ENCODE measurements at places on chromosomes 5 and 9. TPM values are rescaled to one million over a fixed set of nuclear protein-coding genes. Genes with fewer than 3 reads are reported as not detected.

DNA sequence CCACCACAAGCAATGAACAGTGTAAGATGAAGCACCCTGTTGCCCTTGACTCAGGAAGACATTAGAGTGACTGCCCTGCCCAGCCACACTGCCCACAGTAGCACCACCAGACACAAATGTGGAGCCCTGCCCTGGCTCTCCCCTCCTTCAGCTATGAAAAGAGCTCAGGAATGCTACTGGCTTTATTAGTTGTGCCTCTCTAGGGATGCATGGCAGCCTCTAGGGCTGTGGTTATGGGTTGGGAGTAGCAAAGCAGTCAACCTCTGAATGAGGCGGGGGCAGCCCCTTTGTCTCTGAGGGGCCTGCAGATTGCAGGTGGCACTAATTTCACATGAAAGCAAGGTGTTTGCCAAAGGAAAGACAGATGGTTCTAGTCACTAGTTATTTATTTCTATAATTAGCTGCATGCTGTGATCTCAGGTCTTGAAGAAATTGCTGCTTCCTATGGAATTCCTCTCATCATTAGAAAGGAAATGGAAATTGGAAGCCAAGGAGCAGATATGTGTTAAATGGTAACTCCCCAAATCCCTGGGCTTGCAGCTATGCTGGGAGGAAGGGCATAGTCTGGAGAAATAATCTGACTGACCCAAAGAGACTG, 259.4 kb downstream of the TLR4 start:
- no peak for DNase-seq

DNA sequence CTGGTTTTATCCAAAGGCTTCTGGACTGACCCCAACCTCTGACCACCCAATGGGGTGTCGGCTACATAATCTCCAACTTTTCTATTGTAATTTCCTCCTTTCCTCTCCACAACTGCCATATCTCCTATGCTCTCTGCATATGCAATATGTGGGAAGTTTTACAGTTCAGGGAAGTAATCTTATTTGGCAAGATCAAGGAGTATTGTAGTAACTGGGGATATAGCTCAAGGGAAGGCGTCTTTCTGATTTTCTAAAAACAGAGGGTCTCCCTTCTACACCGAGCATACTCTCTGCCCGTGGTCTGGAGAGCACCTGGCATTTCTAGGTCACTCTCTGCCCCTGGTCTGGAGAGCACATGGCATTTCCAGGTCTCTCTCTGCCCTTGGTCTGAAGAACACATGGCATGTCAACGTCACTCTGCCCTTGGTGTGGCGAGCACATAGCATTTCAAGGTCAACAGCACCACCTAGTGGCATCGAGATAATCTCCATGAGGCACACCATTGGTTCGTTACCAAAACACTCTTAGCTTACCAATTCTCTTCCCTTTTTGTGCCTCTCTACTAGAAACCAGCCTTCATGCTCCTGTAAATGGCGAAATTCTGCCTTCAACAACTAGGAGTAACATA, 616.4 kb upstream of the NUDT12 start:
- DNase-seq = no peak

ZNF483 gene
- 5.8 TPM for total RNA-seq

DNA sequence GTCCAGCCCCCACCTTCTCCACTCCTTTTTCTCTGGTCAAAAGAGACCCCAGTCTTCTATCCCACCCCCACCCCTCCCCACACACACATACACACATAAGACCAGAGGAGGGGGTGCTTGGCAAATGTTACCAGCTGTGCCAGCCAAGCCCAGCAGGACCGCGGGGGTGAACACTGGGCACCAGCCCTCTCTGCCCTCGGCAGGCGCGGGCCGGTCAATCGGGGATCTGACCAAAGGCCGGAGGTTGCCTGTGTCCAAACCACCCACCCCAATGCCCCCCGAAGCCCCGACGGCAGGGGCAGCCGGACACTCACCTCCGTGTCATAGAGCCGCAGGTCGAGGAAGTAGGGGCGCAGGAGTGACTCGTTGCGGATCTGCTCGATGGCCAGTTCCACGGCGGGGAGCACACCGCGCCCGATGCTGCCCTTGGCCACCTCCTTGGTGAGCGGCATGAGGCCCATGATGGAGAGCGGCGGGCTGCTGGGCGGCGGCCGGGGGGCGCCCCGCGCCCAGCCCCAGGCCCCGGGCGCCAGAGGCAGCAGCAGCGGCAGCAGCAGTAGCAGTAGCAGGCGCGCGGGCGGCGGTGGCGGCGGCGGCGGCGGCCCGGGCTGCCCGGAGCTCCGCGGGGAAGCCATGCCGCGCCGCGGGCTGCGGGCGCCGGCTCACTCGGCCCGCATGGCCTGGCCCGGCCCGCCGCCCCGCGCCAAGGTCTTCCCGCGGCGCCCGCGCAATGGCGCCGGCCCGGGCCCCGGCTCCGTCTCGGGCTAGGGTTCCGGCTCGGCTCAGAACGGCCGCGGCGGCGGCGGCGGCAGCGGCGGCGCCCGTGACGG, 417 bp downstream of the GABBR2 start:
- no peak for DNase-seq

DNA sequence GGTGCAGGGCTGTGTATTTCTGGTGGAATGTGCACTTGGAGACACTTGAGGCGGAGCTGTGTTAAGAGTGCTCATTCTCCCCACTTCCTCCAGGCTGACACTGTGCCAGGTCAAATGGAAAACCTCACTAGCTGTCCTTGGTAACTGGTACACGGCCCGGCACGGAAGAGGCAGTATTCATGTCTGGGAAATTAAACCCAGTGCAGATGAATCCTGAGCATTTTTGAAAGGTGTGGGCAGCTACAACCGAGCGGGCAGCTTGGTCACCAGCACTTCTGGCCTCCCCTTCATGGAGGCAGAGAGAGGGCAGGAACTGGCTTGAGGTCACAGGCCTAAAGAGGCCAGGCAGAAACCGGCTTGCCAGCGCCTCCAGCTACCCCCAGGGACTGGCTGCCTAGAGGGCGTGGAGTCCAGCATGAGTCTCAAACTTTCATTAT, 1.6 kb downstream of the CLPTM1L start:
- no peak for DNase-seq

PCDHGA8 gene
- 1.3 TPM for total RNA-seq

PHF24 gene
- not detected for total RNA-seq

DNA sequence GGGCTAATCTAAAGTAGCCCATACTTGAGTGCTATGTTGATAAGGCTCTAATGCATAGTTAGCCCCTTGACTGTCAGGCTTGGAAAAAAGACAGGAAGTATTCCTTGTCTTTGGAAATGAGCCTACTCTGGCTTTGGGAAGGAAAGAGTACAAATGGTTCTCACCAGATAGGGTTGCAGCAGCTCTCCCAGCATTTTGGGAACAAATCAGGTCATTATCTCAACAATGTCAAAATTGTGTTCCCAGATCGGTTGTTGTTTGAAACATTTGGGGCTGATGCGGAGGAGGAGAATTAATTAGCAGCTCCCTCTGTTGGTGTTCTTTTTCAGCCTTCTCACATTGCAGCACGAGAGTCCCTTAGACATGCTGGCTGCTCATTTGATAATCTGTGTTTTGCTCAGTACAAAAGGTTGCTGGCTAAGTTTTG, 294.7 kb upstream of the DMRT1 start:
- DNase-seq = no peak

NOL8 gene
- 25.8 TPM for total RNA-seq

GRCh38 chr9:124284940-124285441, 27.2 kb downstream of the NEK6 start:
- no peak for DNase-seq

DNA sequence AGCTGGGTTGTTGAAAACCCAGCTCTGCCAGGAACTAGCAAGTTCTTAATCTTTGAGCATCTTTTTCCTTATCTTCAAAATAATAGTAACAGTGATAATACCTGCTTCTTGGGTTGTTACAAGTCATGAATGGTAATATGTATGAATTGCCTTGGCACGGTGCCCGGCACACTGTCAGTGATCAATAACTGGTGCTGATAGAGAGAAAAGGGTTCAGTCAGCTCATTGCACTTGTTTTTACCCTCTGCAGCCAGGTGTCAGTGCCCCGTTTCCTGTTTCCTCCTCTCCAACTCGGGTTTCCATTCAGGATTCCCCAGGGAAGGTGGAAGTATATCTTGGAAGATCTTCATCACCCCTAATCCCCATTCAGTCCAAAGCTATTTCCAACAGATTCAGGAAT, 15.8 kb upstream of the NIPAL4 start:
- no peak for DNase-seq

ANKRD31 gene
- total RNA-seq = not detected

GRCh38 chr5:6087576-6087975, 290.8 kb downstream of the MED10 start:
- no peak for DNase-seq

IL4 gene
- not detected for total RNA-seq

GRCh38 chr5:105503950-105504349, 1941.4 kb upstream of the NUDT12 start:
- DNase-seq = no peak

DNA sequence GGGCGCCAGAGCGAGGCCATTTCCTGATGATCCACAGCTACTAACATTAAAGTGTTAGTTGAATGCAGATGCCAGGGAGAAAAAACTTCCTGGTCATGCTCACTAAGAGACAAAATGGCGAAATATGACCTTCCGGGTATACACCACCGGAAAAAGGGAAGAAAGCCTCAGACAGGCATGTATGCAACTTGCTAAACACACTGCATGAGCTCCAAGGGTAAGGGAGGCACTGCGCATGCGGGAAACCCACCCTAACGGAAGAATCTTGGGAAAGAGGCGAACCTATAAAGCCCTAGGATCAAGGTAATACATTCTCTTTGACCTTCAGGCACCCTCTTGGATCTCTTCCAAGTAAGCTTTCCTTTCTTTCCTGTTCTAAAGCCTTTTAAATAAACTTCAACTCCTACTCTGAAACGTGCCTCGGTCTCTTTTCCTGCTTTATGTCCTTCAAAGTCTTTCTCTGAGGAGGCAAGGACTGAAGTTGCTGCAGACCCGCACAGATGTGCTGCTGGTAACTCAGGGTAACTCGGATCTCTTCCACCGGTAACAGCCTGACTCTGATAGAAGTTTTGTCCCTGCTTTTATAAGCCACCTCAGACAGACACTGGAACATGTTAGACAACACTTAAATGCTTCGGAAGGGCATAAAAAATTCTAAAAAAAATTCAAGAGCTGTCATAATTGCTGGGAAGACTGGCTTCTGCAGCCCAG, 64.9 kb downstream of the DTWD2 start:
- no peak for DNase-seq

GRCh38 chr5:65951330-65951729, 25.0 kb downstream of the ERBIN start:
- no peak for DNase-seq

DNA sequence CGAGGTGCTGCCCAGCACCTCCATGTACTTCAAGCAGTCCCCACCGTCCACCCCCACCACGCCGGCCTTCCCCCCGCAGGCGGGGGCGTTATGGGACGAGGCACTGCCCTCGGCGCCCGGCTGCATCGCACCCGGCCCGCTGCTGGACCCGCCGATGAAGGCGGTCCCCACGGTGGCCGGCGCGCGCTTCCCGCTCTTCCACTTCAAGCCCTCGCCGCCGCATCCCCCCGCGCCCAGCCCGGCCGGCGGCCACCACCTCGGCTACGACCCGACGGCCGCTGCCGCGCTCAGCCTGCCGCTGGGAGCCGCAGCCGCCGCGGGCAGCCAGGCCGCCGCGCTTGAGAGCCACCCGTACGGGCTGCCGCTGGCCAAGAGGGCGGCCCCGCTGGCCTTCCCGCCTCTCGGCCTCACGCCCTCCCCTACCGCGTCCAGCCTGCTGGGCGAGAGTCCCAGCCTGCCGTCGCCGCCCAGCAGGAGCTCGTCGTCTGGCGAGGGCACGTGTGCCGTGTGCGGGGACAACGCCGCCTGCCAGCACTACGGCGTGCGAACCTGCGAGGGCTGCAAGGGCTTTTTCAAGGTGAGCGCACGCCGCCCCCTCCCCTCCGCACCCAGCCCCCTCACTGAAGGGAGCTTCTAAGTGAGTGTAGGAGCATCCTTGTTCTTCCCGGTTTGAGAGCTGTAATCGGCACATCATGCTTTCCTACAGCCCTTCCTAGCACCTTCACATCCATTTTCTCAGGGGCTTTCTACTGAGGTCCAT, 6.9 kb downstream of the NR4A3 start:
- DNase-seq = no peak

KIF20A gene
- 2.3 TPM for total RNA-seq

DNA sequence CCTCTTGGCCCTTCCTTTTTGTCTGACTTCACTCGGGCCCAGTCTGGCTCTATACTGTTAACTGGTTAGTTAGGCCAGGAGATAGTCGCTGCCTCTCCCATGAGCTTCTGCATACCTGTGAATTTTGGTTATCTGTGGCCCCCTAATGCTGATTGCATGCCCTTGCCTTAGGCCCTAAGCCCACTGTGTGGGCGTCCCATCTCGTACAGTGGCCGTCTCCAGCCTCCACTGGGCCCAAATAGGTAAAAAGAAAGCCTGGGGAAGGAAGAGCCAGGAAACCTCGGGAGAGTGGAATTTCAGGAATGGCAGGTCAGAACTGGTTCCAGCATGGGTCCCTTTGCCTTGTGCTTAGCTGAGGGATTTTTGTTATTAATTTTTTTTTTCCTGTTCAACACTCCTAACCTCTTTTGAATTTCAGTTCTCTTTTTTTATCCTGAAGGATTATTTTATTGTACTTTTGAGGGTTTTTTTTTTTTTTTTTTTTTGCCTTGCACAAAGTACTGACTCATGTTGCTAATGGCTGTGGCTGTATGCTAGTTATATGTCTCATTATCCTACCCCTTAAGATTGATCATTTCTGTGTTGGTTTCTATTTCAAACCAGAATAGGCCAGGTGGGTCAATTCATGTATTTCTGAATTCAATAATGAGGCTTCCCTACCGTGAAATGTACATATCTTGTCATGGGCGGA, 3.4 kb downstream of the PRRC2B start:
- no peak for DNase-seq

NRARP gene
- 38.5 TPM for total RNA-seq

- DNase-seq = no peak
Measured at GRCh38 chr9:114364134-114365041, 23.4 kb downstream of the AKNA start.

DNA sequence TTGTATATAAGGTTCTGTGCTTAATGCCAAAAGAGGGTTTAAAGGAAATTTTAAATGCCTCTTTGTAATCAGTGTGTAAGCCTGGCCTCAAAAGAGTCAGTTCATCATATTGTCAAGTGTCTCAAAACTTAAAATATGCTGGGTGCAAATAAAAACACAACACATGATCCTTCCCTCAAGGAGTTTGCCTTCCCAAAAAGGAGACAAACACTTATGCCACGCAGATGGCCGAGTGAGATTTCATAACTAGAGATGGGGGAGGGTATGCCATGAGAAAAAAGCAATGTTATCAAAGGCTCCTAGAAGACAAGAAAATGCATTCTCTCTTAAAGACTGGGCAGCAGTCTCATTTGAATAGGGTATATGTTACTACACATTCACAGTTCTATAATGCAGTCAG, 55.2 kb downstream of the FBXO38 start:
- no peak for DNase-seq

- no peak for DNase-seq
Measured at GRCh38 chr9:132896906-132897305, 18.2 kb downstream of the SPACA9 start.

- no peak for DNase-seq
Measured at GRCh38 chr9:94887721-94888120, 161.2 kb downstream of the AOPEP start.

IFNA10 gene
- not detected for total RNA-seq

- no peak for DNase-seq
Measured at GRCh38 chr9:74413876-74414275, 83.3 kb upstream of the RORB start.
